ENCODE measurements at places on chromosomes 11 and 22. TPM values are rescaled to one million over a fixed set of nuclear protein-coding genes. Genes with fewer than 3 reads are reported as not detected.

- H3K4me1 ChIP-seq, result no peaks in the 10 kb centered on the region
- H3K36me3 ChIP-seq, result no peaks in the 10 kb centered on the region
- no peaks in the 10 kb centered on the region for H3K27me3 ChIP-seq
- H3K4me3 ChIP-seq, result no peak overlapping the region
- H3K27ac ChIP-seq, result no peak overlapping the region
- DNase-seq, result no peak
Measured at GRCh38 chr11:104279587-104279986, 115.6 kb upstream of the PDGFD start.

Gene SCN4B
- total RNA-seq, result 1.5 TPM

Gene SLC37A4
- total RNA-seq, result 21.3 TPM

Gene OSM
- total RNA-seq, result not detected

Gene KRTAP5-11
- total RNA-seq, result 1.7 TPM

Gene FAM181B
- 0.24 TPM for total RNA-seq

DNA sequence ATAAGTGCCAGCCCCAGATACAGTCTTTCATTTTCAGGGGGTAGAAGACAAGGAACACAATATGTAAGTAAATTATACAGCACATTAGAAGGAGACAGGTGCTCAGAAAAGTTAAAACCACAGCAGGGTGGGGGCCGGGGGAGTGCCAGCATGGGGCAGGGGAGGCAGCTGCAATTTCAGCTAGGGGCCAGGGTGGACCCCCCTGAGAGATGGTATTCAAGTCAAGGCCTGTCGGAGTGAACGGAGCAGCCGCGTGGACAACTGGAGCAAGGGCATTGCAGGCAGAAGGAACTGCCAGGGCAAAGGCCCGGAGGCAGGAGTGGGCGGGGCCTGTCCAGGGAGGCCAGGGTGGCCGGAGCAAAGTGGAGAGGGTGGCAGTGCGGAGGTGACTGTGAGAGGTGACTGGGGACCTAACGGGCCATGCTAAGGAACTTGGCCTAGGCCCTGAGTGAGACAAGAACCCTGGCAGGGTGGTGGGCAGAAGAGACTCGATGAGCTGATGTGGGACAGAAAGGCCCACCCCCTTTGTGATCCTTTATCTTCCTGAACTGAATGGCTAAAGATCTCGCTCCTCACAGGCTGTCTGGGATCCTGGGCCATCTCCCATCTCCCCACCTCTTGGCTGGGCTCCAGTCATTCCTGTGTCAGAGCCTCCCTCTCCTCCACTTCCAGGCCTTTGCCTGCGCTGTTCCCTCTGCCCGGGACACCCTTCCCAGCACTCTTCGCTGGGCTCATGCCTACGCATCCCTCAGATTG, 22.4 kb upstream of the FLRT1 start:
- no peak overlapping the region for H3K4me3 ChIP-seq
- peaks cover 3% of the 10 kb centered on the region for H3K4me1 ChIP-seq
- no peaks in the 10 kb centered on the region for H3K36me3 ChIP-seq

DNA sequence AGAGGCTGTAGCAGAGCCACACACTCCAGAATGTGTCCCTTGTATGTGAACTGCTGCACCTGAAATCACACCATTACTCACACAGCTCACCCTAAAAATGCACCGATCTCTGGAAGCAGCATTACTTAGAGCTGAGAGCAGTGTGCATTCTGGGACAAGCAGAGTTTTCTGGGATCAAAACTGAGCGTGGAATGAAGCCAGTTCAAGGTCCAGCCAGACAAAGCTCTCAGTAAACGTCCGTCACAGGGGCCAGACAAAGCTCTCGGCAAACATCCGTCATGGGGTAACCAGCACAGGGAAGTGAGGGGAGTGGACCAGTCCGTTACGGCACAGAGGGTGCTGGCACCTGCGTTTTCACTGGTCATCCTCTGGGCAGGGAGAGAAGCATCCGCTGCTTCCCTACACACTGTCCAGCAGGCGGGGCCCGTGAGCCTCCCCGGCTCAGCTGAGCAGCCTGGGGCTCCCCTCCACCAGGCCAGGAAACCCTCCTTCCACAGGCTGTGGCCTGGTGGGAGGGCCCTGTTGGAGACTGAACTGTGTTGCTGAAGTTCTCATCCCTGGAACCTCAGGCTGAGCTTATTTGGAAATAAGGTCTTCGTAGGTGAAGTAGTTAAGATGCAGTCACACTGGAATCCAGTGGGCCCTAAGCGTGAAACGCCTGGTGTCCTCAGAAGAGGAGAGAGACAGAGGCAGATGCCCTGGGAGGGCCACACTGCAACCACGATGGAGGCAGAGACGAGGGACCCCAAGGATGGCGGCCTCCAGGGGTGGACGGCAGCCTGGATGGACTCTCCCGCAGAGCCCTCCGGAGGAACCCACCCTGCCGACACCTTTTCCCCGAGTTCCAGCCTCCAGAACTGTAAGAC, 883.9 kb downstream of the BRD1 start:
- no peak overlapping the region for H3K27ac ChIP-seq
- peaks cover 21% of the 10 kb centered on the region for H3K27me3 ChIP-seq
- H3K4me1 ChIP-seq, result no peaks in the 10 kb centered on the region

DNA sequence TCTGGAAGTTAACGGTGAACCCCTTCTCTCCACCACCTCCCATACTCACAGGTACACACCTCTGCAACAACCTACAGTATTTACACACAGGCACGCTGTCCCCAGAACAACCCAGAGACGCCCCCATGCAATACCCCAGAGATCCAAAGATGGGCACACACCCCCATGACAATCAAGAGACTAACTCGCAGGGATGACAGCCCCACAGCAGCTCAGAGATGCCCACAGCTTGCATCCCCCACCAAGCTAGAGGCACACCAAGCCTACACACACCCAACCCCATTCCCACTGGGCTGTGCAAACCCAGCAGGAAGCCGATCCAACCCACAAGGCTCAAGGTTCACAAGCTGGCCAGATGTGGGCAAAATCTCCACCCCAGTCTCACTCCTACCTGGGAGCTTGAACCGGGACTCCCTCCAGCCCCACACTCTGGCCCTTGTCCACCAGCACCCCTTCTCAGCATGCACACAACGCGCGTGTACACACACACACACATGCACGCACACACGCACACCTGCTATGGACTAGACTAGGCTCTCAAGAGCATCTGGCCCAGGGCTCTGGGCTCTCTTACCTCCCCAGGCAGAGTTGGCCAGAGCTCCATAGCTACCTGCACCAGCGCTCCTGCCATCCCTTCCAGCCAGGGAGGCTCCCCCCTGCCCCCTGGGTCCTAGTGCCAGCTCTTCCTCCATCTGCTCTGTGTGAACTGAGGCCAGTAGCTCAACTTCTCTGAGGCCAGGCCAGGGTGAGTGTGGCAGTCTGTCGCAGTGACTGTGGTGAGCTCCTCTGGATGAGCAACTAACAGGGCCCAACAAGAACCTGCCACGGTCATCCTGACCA, 11.5 kb downstream of the STARD10 start:
- no peaks in the 10 kb centered on the region for H3K36me3 ChIP-seq
- no peaks in the 10 kb centered on the region for H3K27me3 ChIP-seq
- no peak overlapping the region for H3K27ac ChIP-seq
- H3K4me3 ChIP-seq, result peak overlapping the region; percentile 81
- DNase-seq, result no peak

Gene TMEM86A
- 39.4 TPM for total RNA-seq

DNA sequence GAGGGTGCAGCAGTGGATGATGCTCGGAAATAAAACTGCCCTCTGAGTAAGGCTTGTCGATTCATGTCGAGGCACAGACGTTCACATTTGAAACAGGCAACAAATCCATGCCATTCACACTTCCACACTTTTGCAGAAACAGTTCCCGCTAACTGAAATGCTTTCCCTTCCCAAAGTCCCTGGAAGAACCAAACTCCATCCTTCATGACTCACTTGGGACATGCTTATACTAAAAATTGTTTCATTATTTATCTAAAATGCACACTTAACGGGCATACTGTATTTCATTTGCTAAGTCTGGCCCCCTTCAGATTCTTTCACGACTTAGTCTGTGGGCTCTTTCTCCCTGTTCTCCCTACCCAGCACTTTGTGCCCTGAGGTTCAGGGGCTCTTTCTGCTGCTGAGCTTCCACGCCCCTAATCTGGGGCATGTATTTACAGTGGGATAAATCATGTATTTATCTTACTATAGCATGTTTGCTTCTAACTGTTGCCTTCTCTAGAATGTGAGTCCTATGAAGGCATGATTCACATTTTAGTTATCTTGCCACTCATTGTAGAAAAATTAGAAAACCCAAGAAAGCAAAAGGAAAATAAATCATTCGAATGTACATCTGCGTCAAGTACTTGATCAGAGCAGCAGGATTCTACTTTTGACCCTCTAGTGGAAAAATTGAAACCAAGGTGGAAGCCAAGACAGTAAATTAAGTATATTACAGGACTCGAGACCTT, 12.5 kb downstream of the SCGB1A1 start:
- no peak overlapping the region for H3K4me3 ChIP-seq
- H3K36me3 ChIP-seq, result no peaks in the 10 kb centered on the region
- H3K27ac ChIP-seq, result no peak overlapping the region

GRCh38 chr11:77400775-77401449, 73.0 kb downstream of the PAK1 start:
- no peak overlapping the region for H3K27ac ChIP-seq
- DNase-seq, result no peak
- no peak overlapping the region for H3K4me3 ChIP-seq
- no peaks in the 10 kb centered on the region for H3K36me3 ChIP-seq
- peaks cover 11% of the 10 kb centered on the region for H3K4me1 ChIP-seq

DNA sequence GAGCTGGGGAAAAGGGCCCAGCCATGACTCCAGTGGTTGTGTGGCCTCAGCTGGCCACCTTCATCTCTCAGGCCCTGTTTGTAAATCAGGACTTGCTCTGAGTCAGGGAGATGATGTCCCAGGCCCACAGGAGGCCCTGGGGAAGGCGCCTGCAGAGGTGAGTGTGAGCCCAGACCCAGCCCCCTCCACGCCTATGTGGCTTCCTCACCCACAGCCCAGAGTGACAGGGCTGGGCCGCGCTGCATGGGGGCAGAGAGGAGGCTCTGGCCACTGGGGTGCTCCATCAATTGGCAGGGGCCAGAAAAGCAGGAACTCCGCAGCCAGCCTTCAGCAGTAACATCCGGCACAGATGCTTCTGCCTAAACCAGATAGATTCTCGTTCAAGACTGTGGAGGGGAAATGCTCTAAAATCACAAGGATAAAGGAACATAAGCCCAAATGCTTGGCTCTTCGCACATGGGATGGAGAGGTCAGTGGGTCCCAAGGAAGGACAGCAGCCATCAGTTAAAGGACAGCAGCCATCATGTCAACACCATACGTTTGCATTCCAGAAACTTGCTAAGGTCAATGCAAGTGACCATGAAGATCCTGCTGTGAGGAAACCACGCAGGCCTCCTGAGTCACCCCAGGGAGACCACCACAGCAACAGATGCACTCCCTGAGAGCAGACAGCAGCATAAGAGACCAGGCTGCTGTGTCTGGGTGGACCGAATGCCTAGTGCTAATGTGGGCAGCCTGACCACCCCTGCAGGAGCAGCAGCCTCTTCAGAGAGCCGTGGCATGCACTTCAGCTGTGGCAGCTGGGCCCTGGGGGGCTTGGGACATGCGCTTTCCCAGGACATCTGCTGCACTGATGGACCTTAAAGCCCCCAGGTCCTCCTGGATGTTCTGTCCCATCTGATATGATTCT, 28.3 kb downstream of the OSBPL5 start:
- H3K4me3 ChIP-seq, result no peak overlapping the region
- DNase-seq, result peak; percentile 52
- no peaks in the 10 kb centered on the region for H3K27me3 ChIP-seq
- no peaks in the 10 kb centered on the region for H3K36me3 ChIP-seq

- H3K36me3 ChIP-seq, result no peaks in the 10 kb centered on the region
- no peak overlapping the region for H3K27ac ChIP-seq
- DNase-seq, result no peak
- no peaks in the 10 kb centered on the region for H3K27me3 ChIP-seq
- H3K4me1 ChIP-seq, result no peaks in the 10 kb centered on the region
Measured at GRCh38 chr11:131839326-131839725, 468.9 kb downstream of the NTM start.

GRCh38 chr11:129530154-129530895, 154.7 kb downstream of the BARX2 start:
- H3K27ac ChIP-seq, result no peak overlapping the region
- no peaks in the 10 kb centered on the region for H3K4me1 ChIP-seq
- no peak overlapping the region for H3K4me3 ChIP-seq
- H3K27me3 ChIP-seq, result no peaks in the 10 kb centered on the region
- H3K36me3 ChIP-seq, result no peaks in the 10 kb centered on the region
- DNase-seq, result no peak

- no peaks in the 10 kb centered on the region for H3K4me1 ChIP-seq
- H3K27ac ChIP-seq, result no peak overlapping the region
- H3K27me3 ChIP-seq, result no peaks in the 10 kb centered on the region
- no peak overlapping the region for H3K4me3 ChIP-seq
- no peaks in the 10 kb centered on the region for H3K36me3 ChIP-seq
Measured at GRCh38 chr11:28826807-28827206, 718.6 kb downstream of the METTL15 start.

DNA sequence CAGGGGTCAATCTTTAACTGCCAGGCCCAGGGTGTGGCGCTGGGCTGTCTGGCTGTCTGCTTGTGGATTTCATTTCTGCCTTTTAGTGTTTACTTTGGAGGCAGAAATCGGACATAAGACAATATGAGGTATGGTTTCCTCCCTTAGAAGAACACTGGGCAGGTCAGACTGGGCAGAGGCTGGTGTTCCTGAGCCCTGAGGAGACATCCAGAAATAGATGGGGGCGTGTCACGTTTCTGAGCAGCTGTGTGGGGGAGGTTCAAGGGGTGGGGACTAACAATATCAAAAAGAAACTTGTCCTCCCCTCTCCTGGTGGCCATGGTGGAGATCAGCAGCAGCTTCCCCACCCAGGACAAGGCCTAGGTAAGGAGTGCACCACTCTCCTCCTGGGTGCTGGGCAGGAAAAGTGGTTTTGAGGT, at the start of gene ART1:
Gene ART1, plus strand, starts transcription at position 312 of the 419 bp plus-strand sequence. CDS start 14,086 bp downstream, outside the sequence.
- no peak for DNase-seq
- peaks cover 16% of the 10 kb centered on the region for H3K4me1 ChIP-seq
- H3K27me3 ChIP-seq, result no peaks in the 10 kb centered on the region
- no peaks in the 10 kb centered on the region for H3K36me3 ChIP-seq
- H3K27ac ChIP-seq, result no peak within 1 kb of the TSS
- no peak within 1 kb of the TSS for H3K4me3 ChIP-seq

DNA sequence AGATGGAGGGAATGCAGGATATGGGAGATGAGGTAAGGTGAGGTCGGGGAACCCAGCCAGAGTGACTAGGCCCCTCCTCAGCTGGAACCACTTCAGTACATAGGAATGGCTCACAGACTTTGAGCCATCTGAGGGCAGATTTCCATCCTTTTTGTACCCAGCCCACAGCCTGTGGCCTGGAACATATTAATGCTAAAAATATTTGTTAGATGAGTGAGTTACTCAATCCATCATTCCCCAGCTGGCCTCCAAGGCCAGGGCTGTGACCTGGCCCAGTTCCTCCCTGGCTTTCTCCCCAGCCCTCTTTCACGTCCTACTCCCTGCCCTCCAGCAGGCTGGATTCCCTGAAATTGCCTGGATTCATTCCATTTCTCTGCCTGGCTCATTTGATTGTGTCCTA, 57.2 kb upstream of the PRDM11 start:
- DNase-seq, result peak; percentile 89
- H3K4me3 ChIP-seq, result no peak overlapping the region
- H3K27me3 ChIP-seq, result no peaks in the 10 kb centered on the region
- no peaks in the 10 kb centered on the region for H3K36me3 ChIP-seq
- peak overlapping the region; percentile 84 for H3K27ac ChIP-seq

Gene KRTAP5-8
- 5.3 TPM for total RNA-seq

All from suprapubic skin (tissue), 4 donors.